Frontal cortex (tissue), 4 donors: ENCODE measurements at places on chromosomes 16 and 17.

- DNase-seq = peak; percentile 74
These were observed 19.9 kb upstream of the ZNF750 start for GRCh38 chr17:82859431-82860403.

DNA sequence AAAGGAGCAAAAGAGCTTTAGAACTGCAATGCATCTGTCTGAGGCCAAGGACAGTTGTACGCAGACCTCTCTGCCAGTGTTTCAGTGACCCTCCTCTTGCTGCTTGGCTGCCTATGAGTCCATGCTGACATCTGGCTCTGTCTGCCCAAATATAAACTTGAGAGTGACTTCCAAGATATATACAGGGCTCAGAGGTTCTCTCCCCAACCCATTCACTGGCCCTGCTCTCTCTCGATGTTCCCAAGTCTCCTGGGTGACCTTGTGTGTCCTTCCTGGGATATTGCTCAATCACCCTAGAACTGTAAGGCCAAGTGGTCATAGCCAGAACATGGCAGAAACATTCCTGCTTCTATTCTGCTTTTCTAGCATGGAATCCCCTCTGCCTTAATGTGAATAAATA is 716.3 kb downstream of the WWOX start:
- DNase-seq = no peak

- no peak for DNase-seq
These were observed 22.8 kb upstream of the KDM6B start for GRCh38 chr17:7811251-7811650.

DNA sequence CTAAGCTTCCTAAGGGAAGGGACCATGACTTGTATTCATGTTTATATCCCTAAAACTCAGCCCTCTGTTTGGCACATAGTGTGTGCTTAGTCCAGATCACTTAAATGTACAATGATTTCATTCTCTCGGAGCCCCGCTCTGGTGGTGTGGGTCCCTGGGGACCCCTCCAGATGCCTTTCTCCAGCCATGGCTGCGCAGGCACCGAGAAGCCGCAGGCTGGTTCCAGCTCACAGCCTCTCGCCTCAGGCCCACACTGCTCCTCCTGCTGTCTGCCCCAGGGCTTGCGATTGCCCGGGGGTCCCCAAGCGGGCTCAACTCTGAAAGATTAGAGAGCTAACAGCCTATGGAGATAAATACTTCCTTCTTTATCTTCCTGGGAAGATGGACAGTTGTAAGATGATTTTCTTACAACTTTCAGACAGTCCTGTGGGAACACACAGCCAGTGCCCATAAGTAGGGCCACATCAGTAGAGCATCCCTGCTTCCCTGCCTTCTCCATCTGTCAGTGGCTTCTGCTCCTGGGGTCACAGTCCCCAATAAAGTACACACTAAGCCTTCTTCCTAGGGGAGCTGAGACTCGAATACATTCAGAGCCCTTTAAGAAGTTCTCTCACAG is 66.2 kb downstream of the CENPV start:
- DNase-seq = no peak

DNA sequence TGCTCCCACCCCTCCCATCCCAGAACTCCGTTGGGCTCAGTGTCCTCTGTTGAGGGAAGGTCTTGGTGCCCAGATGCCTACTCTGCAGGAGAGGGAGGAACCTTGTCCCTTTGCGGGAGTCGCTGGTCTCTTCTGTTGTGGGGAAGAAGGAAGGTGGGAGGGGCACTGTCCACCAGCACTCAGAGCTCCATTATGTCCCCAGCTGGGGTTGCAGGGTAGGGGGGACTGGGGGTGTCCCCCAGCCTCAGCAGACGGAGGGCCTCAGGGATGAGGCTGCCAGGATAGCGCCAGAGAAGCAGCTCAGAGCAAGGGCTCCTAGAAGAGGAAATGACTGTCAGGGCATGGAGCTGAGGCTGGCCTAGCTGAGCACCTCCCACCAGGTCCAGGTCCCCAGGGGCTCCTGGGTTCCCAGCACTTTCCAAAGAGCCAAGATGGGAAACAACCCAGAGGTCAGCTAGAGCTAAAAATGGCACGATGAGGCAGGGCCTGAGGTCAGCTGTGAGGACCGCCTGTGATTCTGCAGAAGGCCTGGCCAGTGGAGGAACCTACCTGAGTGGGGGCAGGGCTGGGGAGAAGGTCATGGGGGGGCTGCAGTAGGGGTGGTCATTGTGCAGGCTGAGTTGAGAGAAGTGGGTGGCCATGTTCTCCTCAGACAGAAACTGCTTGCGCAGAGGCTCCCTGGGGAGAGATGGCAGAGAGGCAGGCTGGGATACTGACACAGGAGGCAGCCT is 893 bp downstream of the HCFC1R1 start:
- no peak for DNase-seq

GRCh38 chr16:62596125-62596524 is 559.9 kb upstream of the CDH8 start:
- DNase-seq = no peak

- DNase-seq = no peak
These were observed 502 bp downstream of the SMPD3 start for GRCh38 chr16:68447653-68448359.
